ENCODE measurements at places on chromosomes 5 and 9. TPM values are rescaled to one million over a fixed set of nuclear protein-coding genes. Genes with fewer than 3 reads are reported as not detected.

The PCDHGA10 gene
- total RNA-seq, result 2.6 TPM

GRCh38 chr5:97194366-97194765, 11.3 kb upstream of the RIOK2 start:
- DNase-seq, result peak; percentile 54

DNA sequence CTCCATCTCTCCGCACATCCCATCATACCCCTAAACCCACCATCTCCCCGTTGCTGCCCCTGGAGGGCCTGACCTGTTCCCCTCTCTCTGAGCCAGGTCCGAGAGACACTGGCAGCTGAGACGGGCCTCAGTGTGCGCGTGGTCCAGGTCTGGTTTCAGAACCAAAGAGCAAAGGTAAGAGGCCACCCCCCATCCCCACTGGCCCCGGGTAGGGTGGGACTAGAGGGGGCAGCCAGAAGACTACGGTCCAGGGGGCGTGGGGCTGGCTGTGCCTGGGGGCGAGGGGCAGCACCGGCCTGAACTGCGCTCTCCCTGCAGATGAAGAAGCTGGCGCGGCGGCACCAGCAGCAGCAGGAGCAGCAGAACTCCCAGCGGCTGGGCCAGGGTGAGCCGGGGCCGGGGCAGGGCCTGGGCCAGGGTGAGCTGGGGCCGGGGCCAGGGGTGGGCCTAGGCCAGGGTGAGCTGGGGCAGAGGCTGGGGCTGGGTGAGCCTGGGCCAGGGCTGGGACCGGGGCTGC, 79.8 kb downstream of the LMX1B start:
- no peak for DNase-seq

The PARP8 gene
- total RNA-seq, result 0.22 TPM

DNA sequence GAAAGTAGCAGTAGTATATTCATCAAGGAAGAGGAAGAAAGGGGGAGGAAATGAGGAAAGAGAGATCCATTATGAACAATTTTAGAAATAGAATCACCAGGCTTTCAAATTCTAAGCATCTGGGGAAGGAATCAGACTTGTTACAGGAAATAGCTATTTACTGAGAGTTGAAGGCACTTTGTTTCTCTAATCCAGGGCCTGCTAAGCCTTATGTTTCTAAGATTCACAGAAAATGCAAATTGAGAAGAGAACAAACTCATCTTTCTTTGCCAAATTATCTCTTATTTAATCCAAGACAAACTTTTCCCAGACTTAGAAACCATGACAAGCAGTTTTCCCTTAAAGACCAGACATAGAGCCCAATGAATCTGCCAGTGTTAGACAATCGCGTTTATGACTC, 528.0 kb upstream of the NMUR2 start:
- DNase-seq, result no peak

The PCDHB7 gene
- 0.44 TPM for total RNA-seq

GRCh38 chr5:10393491-10393890, 40.0 kb downstream of the MARCHF6 start:
- DNase-seq, result no peak

GRCh38 chr5:98069876-98070512, 703.5 kb upstream of the RGMB start:
- no peak for DNase-seq

All from lung microvascular endothelial cell (primary cell).